ENCODE measurements at places on chromosomes 1 and 21. TPM values are rescaled to one million over a fixed set of nuclear protein-coding genes. Genes with fewer than 3 reads are reported as not detected.

GPR153 gene
- polyA plus RNA-seq, result 17.2 TPM

ZMYM4 gene
- 34.8 TPM for polyA plus RNA-seq

LEPROT gene
- polyA plus RNA-seq, result 60.9 TPM

GPR161 gene
- polyA plus RNA-seq, result 10.8 TPM

OR10Z1 gene
- 0.13 TPM for polyA plus RNA-seq

RPTN gene
- not detected for polyA plus RNA-seq

PGBD5 gene
- polyA plus RNA-seq, result 13.5 TPM

WNT3A gene
- not detected for polyA plus RNA-seq

FAM43B gene
- polyA plus RNA-seq, result 0.58 TPM

RCC1 gene
- polyA plus RNA-seq, result 25.0 TPM

EDEM3 gene
- polyA plus RNA-seq, result 23.9 TPM

CTSK gene
- 57.6 TPM for polyA plus RNA-seq

FAF1 gene
- polyA plus RNA-seq, result 42.8 TPM

ZNF362 gene
- polyA plus RNA-seq, result 33.6 TPM

FCRLA gene
- 0.27 TPM for polyA plus RNA-seq

CLIC6 gene
- polyA plus RNA-seq, result not detected

PDPN gene
- polyA plus RNA-seq, result 39.3 TPM

FLG2 gene
- 0.06 TPM for polyA plus RNA-seq

FAM131C gene
- 0.14 TPM for polyA plus RNA-seq

CHD5 gene
- 0.14 TPM for polyA plus RNA-seq

SPRR2E gene
- polyA plus RNA-seq, result not detected

C1orf116 gene
- polyA plus RNA-seq, result 0.08 TPM

GPR157 gene
- 0.68 TPM for polyA plus RNA-seq

CHD1L gene
- polyA plus RNA-seq, result 20.2 TPM

KLHDC8A gene
- 0.15 TPM for polyA plus RNA-seq

BCAN gene
- polyA plus RNA-seq, result 1.2 TPM

CNTN2 gene
- polyA plus RNA-seq, result 0.39 TPM

PRAMEF17 gene
- not detected for polyA plus RNA-seq

PLA2G2C gene
- polyA plus RNA-seq, result 0.05 TPM

GPR137B gene
- 3.7 TPM for polyA plus RNA-seq

THRAP3 gene
- polyA plus RNA-seq, result 91.2 TPM

RNU1-2 gene
- polyA plus RNA-seq, result not detected

LPAR3 gene
- polyA plus RNA-seq, result 0.11 TPM

THEM4 gene
- polyA plus RNA-seq, result 16.1 TPM

OLFML3 gene
- polyA plus RNA-seq, result 149 TPM

AMY1A gene
- polyA plus RNA-seq, result not detected

C1QA gene
- 22.2 TPM for polyA plus RNA-seq

GNAT2 gene
- not detected for polyA plus RNA-seq

LRRC38 gene
- 42.3 TPM for polyA plus RNA-seq

REN gene
- polyA plus RNA-seq, result not detected

ASCL5 gene
- polyA plus RNA-seq, result 0.32 TPM

GPR25 gene
- polyA plus RNA-seq, result not detected

HHIPL2 gene
- polyA plus RNA-seq, result 0.09 TPM

VCAM1 gene
- polyA plus RNA-seq, result 8.7 TPM

GTF2B gene
- polyA plus RNA-seq, result 35.0 TPM

UTS2 gene
- polyA plus RNA-seq, result not detected

AKR7A2 gene
- polyA plus RNA-seq, result 45.3 TPM

F5 gene
- polyA plus RNA-seq, result 0.11 TPM

TRABD2B gene
- polyA plus RNA-seq, result 3.8 TPM

PSMB2 gene
- 58.1 TPM for polyA plus RNA-seq

LRP8 gene
- 5.9 TPM for polyA plus RNA-seq

SLC35F3 gene
- 0.53 TPM for polyA plus RNA-seq

LRRC71 gene
- polyA plus RNA-seq, result 1.2 TPM

CACNA1S gene
- polyA plus RNA-seq, result 56.1 TPM

LBR gene
- 38.3 TPM for polyA plus RNA-seq

PARP1 gene
- polyA plus RNA-seq, result 95.9 TPM

MPZ gene
- polyA plus RNA-seq, result 12.5 TPM

DISC1 gene
- polyA plus RNA-seq, result 6.3 TPM

All from forelimb muscle (tissue), 1 donor.